Brain microvascular endothelial cell (primary cell): ENCODE measurements at places on chromosomes 16 and 17.

- no peak for DNase-seq
Measured at GRCh38 chr17:42723636-42724035, 21.2 kb downstream of the EZH1 start.

DNA sequence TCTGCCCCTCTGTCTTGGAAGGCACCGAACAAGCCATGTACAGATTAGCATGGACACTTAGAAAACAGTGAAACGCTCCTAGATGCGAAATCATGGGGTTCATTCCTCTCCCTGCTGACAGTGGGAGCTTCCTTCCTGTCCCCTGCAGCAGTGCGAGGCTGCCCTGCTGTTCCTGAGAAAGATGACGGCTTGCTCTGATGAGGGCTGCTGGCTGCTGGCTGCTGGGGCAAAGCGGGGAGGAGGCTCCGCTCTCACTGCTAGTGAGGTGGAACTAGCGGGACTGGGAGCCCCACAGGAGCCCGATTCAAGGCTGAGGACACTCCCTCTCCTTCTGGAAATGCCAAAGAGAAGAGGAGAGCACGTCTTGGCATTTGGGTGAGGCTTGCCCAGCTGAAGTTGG is 25.9 kb upstream of the CACNG4 start:
- DNase-seq: no peak

DNA sequence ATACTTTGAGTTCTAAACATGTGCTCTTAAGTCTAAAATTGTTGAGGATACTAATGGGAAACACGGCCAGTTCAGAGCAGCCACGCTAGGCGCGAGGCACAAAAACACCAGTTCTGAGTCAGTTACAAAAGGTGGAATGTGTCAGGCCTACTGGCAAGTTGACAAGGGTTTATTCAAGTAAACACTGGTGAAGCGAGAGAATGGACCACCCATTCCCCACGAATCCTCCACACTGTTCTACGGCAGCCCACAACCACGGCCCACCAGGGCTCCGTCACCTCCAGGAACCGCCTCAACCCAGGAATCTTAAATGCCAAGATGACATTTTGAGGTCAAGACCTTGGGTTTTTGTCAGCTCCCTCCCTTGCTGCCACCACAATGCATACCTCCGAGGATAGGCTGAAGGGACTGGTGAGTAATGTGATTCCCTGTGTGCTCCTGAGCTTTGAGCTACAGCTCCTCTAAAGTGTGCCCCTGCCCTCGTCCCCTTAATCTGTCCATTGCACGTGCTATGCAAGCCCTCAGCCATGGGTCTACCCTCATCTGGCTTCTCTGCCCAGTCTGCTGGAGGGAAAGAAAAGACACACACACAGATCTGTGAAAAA is 28.5 kb upstream of the TRAP1 start:
- no peak for DNase-seq

DNA sequence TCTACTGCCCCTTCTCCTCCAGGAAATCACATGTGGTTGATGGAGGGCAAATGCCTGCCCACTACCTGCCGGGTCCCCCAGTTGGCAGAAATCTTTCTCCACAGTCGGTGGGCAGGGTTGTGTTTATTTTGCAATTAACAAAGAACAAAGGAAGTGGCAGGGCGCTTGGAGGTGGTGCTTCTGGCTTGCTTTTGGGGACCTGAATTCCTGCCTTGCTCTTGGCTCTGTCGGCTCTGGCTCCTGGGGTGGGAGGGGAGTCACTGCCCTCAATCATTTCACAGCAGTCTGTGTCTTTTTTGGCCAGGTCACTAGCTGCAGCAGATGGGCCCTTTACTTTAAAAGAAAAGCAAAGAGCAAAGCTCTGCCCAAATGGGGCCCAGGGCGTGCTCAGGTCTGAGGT is 69.2 kb downstream of the C16orf78 start:
- no peak for DNase-seq

DNA sequence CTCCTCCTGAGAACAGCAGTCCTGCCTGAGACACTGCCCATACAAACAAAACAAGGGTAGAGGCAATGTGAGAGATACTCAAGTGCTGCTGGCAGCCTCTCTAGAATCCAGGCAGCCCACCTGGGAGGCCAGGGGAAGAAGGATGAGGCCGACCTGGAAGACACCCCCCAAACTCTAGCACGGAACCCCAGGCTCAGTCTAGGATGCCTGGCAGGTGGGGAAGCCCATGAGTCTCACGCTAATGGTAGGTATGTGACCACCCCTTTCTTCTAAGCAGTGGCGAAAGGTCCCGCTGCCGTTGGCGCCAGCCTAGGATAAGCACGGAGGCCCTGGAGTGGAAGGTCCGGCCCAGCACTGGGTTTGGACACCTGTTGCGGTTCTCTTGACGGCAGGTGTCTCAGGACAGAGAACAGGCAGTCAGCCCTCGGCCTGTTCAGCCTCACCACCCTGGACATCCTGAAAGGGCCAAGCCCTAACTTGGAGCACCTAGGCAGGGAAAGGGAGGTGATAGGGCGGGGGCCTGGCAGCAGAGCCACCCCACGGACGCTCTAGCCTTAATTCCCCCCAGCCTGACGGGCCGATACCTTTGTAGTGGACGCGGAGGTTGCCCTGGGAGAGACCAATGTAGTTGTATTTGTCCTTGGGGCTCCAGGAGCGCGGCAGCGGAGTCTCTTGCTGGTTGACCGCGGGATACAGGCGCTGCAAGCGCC is 487 bp downstream of the RANBP10 start:
- no peak for DNase-seq

GRCh38 chr16:86038926-86039310 is 140.0 kb downstream of the IRF8 start:
- no peak for DNase-seq

DNA sequence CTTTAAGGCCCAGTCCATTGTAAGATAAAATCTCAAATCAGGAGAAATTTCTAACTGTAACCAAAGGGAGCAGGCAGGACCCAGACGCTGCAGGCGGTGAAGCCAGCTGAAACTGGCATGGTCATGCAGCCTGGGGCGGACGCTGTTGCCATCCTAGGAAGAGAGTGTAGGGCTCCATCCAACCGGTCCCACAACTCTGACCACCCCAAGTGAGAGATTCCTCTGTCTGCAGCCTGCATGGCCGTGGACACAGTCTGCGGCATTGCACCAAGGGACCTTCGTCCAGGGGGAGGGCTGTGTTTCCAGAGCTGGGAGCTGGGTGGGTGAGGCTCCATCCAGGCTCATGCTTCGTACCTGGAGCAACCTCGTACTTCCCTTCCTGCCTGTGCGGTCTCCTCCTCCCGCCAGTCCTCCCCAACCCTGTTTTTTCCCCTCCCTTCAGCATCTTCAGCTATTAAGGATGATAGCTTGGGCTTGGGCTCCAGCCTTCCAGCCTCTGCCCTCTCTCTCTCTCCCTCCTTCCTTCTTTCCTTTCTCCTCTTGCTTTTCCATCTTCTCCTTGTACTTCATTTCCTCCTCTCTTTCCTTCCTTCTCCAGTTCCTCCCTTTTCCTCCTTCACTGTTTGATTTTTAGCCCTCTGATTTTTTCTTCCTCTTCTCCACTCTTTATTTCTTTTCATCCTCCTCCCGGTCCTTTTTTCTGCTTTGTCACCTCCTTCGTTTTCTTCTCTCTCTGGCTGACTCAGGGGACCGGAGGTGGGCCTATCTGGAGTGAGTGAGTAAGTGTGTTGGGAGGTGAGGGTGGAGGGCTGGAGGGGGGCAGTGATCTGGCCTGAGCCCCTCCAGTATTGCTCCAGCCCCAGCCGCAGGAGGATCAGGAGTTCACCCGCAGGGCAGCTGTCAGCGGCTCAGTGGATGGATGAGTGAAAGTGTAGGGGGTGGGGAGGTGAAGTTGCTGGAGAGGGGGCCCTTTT is 17.0 kb upstream of the LHX1 start:
- DNase-seq: no peak

DNA sequence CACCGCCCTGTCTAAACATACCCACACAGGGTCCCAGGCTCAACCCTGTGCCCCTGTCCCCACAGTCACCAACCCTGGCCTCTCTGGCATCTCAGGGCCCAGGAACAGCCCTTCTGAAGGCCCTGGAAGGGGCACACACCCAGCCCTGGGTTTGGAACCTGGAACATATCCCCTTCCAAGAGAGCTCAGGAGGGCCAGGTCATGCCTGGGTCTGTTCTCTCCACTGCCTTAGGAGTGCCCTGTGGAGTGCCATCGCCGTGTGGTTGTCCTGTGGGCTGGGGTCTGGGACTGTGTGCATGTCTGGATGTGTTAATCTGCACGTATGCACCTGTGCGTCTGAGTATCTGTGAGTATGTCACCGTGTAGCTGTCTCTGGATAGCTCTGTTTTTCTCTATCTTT is 45.2 kb upstream of the ACSM2B start:
- DNase-seq: no peak

DNA sequence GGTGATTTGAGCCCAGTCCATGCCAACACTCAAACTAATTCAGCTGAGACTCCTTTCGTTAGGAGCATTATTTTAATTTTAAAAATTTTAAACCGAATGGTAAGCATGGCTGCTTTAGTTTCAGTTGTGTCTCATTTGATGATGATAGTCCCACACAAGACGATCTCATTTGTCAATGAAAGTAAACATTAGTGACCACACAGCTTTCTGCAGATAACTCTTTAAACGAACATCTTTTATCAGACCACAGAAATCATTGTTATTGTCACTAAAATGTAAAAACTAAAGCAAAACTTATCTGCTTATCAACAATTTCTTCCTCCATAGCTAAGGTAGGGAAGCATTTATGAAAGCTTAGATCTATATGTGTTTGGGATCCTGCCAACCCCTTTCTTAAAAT is 382.2 kb downstream of the ZFHX3 start:
- DNase-seq: no peak

- DNase-seq: no peak
Measured at GRCh38 chr16:79083508-79084299, 516.8 kb downstream of the MAF start.

DNA sequence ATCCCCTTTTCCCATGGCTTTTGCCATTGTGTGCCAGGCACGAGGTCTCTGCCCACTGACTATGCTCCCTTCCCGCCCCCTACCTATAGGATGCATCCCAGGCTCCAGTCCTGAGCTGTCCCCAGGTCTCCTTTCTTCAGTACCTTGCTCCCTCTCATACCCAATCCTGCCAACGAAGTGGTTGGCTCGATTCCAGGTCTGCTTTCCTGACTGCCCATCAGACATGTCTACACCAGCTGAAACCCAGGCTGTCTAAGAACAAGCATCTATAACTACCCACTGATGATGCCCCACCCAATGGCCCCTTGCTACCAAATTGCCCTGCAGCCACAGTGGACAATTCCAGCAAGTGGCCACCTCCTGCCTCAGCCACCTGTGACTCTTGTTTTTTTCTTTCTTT is 479.1 kb downstream of the SOX9 start:
- no peak for DNase-seq

DNA sequence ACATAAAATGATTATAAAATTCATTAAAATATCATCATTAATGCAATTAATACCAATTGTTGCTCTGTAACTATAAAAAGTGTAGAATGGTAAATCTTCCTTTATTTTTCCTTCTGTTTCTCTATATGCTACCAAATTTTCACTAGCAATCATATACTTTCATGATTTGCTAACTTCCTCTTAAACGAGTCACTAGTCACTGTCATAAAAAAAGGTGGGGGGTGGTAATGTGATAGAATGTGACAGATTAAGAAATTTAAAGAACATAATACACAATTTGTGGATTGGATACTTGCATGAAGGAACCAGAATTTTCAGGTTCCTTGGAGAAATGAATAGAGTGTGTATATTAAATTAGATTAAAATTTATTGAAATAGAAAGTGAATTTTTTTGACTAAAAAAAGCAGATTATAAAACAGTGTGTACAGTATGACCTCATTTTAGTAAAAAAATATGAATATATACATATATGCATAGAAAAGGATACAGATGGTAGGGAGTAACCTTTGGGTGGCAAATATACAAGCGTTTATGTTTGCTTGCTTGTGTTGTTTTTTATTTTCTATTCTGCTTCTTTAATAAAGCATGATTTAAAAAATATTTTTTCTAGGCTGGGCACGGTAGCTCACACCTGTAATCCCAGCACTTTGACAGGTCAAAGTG is 56.7 kb upstream of the C17orf78 start:
- no peak for DNase-seq

- DNase-seq: no peak
Measured at GRCh38 chr16:86575095-86575685, 3.2 kb upstream of the FOXL1 start.

DNA sequence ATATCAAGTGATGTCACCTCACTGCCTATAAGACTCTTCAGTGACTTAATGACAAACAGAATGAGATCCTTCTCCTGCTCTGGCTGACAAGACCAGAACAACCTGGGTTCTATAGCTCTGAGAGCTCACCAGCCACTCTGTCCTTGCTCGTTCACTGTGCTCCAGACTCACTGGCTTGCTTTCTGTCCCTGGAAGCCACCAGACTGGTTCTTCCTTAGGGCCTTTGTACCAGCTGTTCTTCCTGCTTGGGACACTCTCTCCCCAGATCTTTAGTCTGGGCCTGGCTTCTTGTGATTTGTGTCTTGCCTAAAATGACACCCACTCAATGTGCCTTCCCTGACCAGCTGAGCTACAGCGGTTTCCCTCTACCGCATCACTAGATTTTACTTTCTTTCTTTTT is 76.1 kb downstream of the FTO start:
- DNase-seq: no peak

- DNase-seq: no peak
Measured at GRCh38 chr17:3026856-3027751, 36.3 kb downstream of the OR1D5 start.

DNA sequence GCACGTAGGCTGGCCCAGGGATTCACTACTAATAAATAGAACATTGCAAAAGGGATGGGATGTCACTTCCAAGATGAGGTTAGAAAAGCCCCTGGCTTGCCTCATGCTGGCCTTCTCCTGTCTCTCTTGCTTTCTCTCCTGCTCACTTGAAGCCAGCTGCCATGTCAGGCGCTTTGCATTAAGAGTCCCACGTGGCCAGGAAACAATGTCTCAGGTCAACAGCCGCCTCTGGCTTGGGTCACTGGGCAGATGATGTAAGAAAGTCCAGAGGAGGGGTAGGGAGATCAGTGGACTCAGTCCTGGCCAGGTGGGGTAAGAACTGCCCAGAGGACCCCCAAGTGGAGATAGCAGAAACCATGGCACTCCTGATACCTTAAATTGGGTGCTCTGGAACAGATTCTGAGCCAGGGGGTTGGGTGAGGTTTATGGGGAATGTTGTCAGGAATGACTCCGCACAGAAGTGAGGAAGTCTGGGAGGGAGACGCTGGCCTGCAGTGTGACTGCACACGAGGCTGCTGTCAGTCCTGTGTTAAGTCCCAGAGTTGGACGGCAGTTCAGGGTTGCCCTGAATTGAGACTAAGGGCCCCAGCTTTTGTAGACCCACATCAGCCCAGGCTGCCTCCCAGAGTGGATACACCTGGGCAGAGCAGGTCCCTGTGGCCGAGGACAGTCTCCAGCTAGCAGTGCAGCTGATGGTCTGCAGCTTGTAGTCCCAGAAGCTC is 17.7 kb downstream of the C16orf82 start:
- no peak for DNase-seq
